Activated naive CD8-positive, alpha-beta T cell treated with anti-CD3 and anti-CD28 coated beads, Interleukin-2, amount 50 U/mL, for 16 hours (primary cell): ENCODE measurements at places on chromosomes 1 and 21.

DNA sequence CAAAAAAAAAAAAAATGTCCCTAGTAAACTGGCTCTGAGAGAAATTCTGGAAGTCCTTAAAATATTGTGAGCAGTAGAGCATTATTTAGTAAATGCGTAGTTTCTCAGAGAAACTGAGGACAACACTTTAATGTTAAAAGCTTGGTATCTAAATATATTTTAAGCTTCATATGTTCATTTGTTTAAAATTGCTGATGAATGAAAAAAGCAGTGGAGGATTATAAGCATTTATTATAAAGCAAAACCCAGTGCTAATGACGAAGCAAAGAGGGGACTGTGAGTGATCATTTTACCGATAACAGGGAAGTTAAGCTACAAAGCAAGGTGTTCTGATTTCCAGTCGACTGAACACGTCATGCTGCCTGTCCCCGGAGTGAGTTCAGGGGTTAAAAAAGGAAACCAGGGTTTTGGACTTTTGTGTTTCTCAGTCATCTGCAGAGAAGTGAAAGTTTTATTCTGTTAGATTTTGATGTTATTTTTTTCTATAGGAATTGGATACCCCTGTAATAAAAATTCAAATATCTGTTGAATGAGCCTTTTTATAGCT, 64.5 kb upstream of the SCCPDH start:
- DNase-seq, result no peak

DNA sequence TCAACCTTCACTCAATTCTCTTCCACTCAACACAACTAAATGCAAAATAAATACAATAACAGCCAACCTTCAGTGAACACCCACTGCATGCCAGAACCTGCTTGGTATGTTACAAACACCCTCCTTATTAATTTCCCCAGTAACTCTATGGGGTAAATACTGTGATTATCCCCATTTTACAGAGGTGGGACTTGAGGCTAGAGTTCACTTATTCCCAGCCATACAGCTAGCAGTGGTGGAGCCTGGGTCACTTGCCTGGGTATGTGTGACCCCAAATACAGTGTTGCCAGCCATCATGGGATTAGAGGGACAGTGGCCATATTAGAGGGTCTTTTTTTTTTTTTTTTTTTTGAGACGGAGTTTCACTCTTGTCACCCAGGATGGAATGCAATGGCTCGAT, 1.6 kb downstream of the CPLANE2 start:
- no peak for DNase-seq

DNA sequence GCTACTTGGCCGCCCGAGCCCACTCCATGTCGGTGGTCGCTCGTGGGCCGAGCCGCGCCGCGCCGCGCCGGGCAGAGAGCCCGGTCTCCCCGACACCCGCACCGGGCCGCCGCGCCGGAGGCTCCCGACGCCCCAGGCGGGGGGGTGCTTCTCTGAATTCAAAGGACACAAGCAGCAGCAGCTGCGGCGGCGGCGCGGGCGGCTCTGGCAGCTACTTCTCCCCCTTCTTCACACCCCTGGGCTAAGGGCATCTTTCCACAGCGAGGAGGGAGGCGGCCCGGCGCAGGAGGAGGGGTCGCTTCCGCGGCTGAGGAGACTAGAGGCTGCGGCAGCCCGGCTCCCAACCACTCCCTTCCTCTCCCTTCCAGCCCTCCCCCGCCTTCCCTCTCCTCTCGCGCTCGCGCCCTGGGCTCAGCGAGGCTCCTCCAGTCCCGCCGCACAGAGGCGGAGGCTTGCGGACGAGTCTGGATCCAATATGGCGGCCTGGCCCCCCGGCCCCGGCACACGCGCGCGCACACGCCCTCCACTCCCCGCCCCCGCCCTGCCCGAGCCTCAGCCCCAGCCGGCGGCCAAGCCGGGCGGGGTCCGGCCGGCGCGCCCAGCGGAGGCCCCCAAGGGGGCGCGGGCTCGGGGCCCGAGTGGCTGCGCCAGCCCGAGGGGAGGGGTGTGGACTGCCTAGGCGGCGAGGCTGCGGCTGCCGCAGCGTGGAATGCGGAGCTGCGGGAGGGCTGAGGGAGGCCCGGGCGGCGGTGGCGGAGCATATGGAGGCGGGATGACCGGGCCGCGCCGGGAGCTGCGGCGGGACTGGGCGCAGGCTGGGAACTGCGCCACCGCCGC, at the start of gene CDC42BPA:
Gene CDC42BPA (minus strand): TSS at position 477 of the 837 bp plus-strand sequence. CDS start 1,310 bp downstream, outside the sequence.
- DNase-seq, result no peak

DNA sequence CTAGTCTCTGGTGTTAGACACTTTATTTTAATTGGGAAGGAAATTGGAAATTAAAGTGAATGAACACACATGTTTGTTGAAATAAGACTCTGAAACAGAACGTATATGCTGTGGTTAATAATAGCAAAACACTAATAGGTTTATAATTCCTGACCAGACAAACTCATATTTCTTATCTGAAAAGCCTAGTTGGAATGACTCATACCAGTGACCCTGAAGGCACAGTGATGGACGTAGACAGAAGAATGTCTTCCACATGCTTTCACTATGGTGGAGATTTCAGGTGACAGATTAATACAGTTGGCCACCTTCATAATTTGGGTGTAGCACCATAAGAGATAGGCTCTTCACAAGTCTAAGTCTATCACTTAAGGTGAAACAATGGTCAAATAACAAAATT, 83.0 kb upstream of the COL11A1 start:
- DNase-seq, result no peak

DNA sequence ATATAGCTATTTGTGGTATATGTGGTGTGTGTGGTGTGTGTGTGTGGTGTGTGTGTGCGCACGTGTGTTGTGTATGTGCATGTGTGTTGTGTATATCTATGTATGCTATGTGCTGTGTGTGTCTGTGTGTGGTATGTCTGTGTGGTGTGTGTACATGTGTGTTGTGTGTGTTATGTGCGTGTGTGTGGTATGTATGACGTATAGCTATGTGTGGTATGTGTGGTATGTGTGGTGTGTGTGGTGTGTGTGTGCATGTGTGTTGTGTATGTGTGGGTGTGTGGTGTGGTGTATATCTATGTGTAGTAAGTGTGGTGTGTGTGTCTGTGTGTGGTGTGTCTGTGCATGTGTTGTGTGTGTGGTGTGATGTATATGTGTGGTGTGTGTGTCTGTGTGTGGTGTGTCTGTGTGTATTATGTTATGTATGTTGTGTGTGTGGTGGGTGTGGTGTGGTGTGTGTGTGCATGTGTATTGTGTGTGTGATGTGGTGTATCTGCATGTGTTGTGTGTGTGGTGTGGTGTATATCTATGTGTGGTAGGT, 59.8 kb downstream of the EDN2 start:
- no peak for DNase-seq

DNA sequence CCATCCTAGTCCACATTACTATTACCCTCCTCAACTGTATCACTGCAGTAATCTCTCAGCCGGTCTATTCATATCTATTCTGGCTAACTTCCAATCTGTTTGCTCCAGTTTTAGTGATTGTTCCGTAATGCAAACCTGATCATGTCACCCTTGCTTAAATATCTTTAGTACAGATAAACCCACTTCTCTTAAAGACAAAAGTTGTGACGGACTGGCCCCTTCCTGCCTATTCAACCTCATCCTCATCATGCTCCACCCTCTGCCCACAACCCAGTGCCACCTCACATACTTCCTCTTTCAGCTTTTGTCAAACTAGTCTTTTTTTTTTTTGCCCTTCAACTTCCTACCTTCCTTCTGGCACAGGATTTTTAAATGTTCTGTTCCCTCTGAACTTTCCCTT, 2.8 kb upstream of the C1orf162 start:
- DNase-seq, result no peak

- no peak for DNase-seq
Observed at GRCh38 chr1:41348394-41348793, 12.8 kb upstream of the FOXO6 start.

GRCh38 chr1:201648066-201648906, 109.4 kb downstream of the NAV1 start:
- DNase-seq, result no peak
